ENCODE measurements at places on chromosomes 11 and 22.

DNA sequence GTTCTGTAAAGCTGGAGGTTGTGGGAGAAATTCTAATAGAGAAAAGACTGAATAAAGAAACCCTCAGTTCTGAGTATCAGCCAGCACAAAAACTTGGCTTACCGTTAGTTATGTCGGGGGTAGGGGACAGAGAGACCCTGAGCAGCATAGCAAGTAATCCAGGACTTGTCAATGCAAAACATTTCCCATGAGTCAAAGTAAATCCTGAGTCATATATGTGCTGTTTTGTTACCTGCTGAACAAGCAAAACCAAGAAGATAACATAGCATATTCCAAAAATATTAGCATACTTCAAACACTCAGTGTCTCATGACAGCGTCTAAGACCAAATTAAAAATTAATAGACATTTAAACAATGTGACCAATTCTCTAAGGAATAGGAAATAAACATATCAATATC, 75.1 kb upstream of the LUZP2 start:
- DNase-seq, result no peak

- DNase-seq, result peak; percentile 11
Measured at GRCh38 chr11:20161230-20161918, 1.1 kb upstream of the DBX1 start.

GRCh38 chr11:134566311-134566710, 154.3 kb upstream of the B3GAT1 start:
- DNase-seq, result no peak

GRCh38 chr11:69263736-69264052, 30.3 kb upstream of the MYEOV start:
- DNase-seq, result no peak

GRCh38 chr11:18310800-18311340, 11.1 kb downstream of the HPS5 start:
- DNase-seq, result no peak

- DNase-seq, result no peak
Measured at GRCh38 chr22:45783021-45783420, 111.4 kb downstream of the ATXN10 start.

- no peak for DNase-seq
Measured at GRCh38 chr22:24370401-24370800, 57.0 kb upstream of the ADORA2A start.

GRCh38 chr11:2267306-2267850, 3.0 kb downstream of the ASCL2 start:
- DNase-seq, result no peak

- DNase-seq, result no peak
Measured at GRCh38 chr22:49554741-49555140, 272.9 kb downstream of the BRD1 start.

GRCh38 chr22:45587638-45588505, 83.8 kb upstream of the ATXN10 start:
- DNase-seq, result no peak

DNA sequence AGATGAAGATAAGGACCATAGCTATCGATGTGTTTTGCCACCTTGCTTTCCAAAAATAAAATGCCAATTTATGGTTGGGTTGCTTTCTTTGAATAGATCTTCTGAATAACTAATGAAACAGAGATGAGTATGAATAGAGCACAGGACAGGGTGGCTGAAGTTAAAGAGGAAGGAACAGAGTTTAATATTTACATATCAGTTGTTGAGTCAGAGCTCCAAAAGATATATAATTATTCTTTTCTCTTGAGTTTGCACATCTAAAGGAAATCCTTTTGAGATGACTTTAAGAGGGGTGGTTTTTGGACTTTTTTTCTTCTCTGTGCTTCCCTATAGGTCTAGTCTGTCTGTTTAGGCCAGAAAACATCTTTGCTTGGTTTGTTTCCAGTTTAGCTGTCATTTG, 115.2 kb downstream of the DDX10 start:
- no peak for DNase-seq

GRCh38 chr22:23908587-23909205, 14.5 kb downstream of the MIF start:
- DNase-seq, result no peak

- DNase-seq, result no peak
Measured at GRCh38 chr11:27861706-27862430, 161.6 kb upstream of the BDNF start.

DNA sequence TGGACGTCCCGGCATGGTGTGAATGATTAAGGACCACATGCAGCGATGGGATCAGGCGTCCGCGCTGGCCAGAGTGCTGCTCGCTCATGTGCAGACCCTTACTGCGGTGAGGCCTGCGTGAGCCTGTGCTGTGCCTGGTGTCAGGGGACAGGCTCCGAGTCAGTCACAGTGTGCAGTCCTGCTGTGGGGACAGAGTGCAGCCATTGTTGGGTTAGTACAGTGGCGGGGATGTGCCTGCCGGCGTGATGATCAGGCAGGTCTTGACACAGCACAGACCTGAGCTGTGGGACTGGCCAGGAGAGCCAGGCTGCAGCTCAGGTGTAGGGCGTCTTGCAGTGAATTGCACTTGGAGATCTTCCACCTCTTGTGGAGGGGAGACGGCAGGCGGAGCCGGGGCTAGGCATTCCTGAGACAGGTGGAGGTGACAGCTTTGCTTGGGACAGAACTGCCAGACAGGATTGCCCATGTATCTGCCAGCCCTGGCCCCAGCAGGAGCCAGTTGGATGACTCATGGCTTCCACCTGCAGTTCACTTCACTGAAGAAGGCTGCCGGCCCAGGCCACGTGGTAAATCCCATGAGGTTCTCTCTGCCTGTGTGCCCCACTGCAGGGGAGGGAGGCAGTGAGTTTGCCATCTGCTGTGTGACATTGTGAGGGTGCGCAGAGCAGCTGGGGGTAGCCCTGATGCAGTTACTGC, 17.3 kb downstream of the TRMU start:
- DNase-seq, result peak; percentile 15

GRCh38 chr22:47203554-47203991, 441.1 kb downstream of the TBC1D22A start:
- DNase-seq, result no peak

GRCh38 chr11:27227736-27228135, 135.3 kb downstream of the CCDC34 start:
- no peak for DNase-seq

GRCh38 chr11:20035701-20036601, 124.3 kb downstream of the DBX1 start:
- DNase-seq, result no peak

DNA sequence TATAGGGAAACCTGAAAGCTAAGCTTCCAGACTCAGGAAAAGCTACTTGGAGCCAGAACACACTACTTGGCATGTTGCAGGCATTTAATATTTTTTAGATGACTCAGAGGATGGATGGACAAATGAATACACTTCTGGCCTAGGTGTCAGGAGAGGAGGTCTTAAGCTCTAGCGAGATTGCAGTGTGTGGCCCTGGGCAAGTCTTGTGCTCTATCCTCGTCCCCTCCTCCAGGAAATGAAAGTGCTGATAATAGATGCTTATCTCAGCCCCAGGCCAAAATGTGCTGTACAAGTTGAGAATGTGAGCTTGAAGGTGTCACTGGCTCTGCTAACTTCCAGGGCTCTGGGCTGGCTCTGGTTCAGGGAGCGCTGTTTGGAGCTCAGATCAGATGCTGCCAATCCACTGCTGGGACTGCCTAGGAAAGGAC, 136.3 kb downstream of the PKNOX2 start:
- DNase-seq, result peak; percentile 3

GRCh38 chr22:39256979-39257378, 12.2 kb upstream of the PDGFB start:
- no peak for DNase-seq

DNA sequence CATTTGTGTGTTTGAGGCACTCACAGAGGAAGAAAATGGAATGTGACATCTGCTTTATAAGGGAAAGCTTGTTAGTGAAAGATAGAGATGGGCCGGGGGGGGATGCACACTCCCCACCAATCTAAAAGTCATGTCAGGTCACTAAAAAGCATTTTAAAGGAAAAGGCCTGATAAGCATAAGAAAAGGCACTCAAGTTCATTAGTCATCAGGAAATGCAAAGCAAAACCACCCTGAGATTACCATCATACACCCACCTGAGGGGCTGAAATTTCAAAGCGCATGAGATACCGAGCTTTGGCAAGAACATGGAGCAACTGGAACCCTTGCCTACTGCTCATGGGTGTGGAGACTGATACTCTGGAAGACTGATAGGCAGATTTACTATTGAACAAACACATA, 77.9 kb upstream of the ANO1 start:
- no peak for DNase-seq

- DNase-seq, result no peak
Measured at GRCh38 chr22:29166180-29166579, 39.5 kb upstream of the EMID1 start.

GRCh38 chr22:24512043-24512442, 16.9 kb downstream of the UPB1 start:
- DNase-seq, result peak; percentile 41

GRCh38 chr11:132685174-132685611, 847.1 kb downstream of the OPCML start:
- no peak for DNase-seq

DNA sequence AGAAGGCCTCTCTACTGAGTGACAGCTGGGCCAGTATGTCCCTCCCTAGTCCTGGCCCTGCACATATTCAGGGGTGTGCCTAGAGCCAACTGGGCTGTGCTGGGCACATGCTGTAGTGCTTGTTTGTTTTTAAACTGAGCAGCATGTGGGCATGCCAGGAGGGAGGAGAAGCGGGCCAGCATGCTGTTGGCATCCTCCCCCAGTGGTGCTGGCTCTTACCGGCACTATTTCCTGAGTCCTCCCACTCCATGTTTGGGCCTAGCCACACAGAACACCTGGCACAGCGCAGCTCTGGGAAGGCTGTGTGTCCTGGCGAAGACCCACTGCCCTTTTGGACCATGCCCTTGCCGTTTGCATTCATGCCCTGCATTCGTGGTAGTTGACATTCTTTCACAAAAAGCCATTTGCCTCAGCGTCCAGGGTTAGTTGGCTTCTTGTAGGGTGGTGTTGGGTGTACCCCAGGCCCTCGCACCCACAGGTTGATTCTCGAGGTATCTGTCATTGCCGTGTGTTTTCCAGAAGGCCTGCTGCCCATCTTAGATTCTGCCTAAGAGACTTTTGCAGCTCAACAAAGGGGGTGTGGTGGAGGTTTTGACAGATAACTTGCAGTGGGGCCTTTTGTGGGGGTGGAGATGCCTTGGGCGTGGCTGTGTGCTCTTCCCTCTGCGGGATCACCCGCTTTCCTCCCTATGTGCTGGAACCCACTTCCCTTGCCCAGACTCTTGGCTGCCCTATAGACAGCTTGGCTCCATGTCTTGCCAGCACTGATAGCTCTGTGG, 13.6 kb downstream of the DGCR8 start:
- DNase-seq, result no peak
